WTC11 (cell line): ENCODE measurements at places on chromosomes 7 and 10. TPM values are rescaled to one million over a fixed set of nuclear protein-coding genes. Genes with fewer than 3 reads are reported as not detected.

Gene TBXAS1
- total RNA-seq, result 0.82 to 2.6 TPM (median 2.3 TPM) in 3 replicates

- peak overlapping the region; percentile 10 for H3K27ac ChIP-seq
- no peaks in the 10 kb centered on the region for H3K36me3 ChIP-seq
- H3K4me3 ChIP-seq, result no peak overlapping the region
- no peak for DNase-seq
These were observed 128.5 kb upstream of the CDK1 start for GRCh38 chr10:60649485-60650377.

DNA sequence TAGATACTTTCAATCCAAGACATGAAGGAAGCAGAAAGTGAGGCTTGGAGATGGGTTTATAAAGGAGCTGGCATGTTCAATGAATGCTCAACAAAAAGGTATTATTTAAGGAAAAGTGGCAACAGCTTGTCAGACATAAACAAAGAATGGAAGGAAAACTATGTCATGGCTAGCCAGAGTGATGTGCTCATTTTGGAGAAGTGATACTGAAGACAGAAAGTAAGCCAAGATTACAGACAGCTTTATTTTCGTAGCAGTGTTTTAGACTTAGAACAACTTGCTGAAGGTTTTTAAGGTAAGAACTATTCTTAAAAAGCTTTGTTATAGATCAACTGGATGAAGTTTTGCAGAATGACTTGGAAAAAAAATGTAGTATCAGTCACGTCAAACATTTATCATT, 160.5 kb upstream of the FERD3L start:
- no peak for DNase-seq
- no peak overlapping the region for H3K27ac ChIP-seq
- H3K36me3 ChIP-seq, result no peaks in the 10 kb centered on the region
- peaks cover 6% of the 10 kb centered on the region; the same call in 1 of the 2 replicates for H3K27me3 ChIP-seq
- H3K4me1 ChIP-seq, result peaks cover 2% of the 10 kb centered on the region; the same call in 1 of the 2 replicates

- no peak overlapping the region for H3K4me3 ChIP-seq
- no peaks in the 10 kb centered on the region for H3K4me1 ChIP-seq
- DNase-seq, result no peak
- peaks cover 64% of the 10 kb centered on the region for H3K36me3 ChIP-seq
These were observed 84.6 kb downstream of the KMT2C start for GRCh38 chr7:152351168-152351567.
